ENCODE measurements at places on chromosomes 13 and 19. TPM values are rescaled to one million over a fixed set of nuclear protein-coding genes. Genes with fewer than 3 reads are reported as not detected.

The ARID3A gene
- total RNA-seq: 148 TPM

The KLF1 gene
- not detected for total RNA-seq

The RFPL4AL1 gene
- 0.96 TPM for total RNA-seq

The ZNF776 gene
- total RNA-seq: 41.5 TPM

The KLF2 gene
- total RNA-seq: not detected

The FFAR1 gene
- total RNA-seq: not detected

All from glutamatergic neuron (in vitro differentiated cells).